Stimulated activated CD8-positive, alpha-beta memory T cell treated with anti-CD3 and anti-CD28 coated beads, Interleukin-7, amount 100 ng/mL, for 1 hour (primary cell): ENCODE measurements at places on chromosomes 5 and 9.

DNA sequence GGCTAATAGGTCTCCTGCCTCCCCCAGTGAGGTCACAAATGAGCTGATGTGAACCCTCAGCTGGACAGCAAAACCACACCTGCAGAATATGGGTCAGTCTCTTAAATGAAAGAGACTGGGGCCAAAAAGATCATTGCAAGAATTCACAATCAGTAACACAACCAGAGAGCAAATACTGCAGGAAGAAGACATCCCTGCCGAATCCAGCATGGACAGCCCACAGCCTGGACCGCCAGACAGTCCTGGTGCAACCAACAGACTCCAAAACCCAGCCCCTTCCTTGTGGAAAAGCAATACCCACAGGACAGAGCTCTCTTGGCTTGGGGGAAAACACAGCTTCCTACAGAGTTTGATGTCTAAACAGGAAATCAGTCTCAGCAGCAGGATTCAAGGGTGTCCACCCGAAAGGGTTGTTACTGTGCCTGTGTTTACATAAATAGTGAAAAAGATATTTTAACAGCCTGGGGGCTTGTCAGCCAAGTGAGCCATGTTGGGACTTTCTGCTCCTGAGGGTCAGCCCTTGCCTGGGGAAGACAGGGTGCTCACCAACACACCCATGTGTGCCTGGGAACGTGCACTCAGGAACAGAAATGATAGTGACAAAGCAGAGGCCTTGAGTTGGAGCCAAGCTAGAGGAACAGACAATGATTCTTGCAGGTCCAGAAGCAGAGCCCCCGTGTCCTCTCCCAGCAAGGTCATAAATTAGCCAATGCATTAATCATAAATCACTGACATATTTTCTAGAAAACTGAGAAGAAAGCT is 106.2 kb downstream of the SEMA5A start:
- DNase-seq: no peak

- DNase-seq: no peak
Observed at GRCh38 chr5:139451878-139452660, 10.5 kb downstream of the ECSCR start.

- DNase-seq: no peak
Observed at GRCh38 chr5:170513856-170514525, 10.2 kb downstream of the KCNIP1 start.

DNA sequence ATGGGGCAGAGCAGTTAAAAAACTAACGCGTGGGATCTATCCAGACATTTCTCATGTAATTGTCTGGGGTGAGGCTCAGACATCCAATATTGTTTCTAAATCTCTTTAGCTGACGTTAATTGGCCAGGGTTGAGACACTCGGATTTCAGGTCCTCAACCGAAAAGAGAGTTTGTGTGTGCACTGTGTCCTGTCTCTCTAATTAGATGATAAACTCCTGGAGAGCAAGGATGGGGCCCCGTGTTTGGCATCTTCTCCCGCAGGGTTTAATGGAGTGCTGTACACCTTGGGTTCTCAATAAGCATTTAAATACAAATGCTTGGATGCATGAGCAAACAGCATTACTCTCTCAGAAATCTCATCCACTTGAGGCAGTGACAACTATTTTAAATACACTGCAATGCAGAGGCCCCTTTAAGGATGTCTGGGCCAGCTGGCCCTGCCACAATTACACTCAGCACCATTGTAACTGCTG is 139.6 kb downstream of the MTX3 start:
- DNase-seq: no peak

DNA sequence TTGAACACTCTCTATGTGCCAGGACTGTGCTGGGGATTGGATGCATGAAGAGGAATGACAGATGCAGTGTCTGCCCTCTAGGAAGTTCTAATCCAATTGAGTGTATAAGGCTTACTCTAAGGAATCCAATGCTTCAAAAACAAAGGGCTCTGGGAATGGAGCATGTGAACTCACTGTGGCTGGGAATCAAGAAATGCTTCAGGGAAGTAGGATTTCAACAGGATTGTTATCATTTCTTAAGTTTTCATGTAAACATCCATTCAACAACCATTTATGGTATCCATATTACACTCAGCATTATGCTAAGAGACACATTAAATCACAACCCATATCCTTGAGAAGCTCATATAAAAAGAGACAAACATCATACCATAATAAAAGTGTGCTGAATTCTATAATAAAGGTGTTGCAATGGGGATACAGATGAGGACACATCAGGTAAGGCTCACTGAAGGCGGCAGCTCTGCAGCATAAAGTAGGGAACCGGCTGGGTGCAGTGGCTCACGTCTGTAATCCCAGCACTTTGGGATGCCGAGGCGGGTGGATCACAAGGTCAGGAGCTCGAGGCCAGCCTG is 11.3 kb downstream of the SIL1 start:
- DNase-seq: no peak

DNA sequence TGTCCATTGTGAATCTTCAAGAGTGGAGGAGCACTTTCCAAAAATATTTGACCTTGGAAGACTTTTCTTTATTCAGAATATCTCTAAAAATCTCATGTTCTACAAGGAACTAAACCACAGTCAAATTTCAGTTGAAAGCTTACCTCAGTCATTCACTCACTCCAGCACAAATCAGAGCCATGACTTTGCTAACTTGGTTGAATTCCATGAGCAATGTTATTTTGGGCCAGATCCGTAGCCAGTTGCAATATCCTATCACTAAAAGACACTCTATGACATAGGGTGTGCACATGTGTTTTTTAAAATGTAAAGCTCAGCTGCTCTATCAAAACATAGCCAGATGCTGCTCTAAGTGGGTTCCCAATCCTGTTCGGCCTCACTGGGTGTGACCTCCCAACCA is 156.1 kb upstream of the ANKRD55 start:
- DNase-seq: no peak

DNA sequence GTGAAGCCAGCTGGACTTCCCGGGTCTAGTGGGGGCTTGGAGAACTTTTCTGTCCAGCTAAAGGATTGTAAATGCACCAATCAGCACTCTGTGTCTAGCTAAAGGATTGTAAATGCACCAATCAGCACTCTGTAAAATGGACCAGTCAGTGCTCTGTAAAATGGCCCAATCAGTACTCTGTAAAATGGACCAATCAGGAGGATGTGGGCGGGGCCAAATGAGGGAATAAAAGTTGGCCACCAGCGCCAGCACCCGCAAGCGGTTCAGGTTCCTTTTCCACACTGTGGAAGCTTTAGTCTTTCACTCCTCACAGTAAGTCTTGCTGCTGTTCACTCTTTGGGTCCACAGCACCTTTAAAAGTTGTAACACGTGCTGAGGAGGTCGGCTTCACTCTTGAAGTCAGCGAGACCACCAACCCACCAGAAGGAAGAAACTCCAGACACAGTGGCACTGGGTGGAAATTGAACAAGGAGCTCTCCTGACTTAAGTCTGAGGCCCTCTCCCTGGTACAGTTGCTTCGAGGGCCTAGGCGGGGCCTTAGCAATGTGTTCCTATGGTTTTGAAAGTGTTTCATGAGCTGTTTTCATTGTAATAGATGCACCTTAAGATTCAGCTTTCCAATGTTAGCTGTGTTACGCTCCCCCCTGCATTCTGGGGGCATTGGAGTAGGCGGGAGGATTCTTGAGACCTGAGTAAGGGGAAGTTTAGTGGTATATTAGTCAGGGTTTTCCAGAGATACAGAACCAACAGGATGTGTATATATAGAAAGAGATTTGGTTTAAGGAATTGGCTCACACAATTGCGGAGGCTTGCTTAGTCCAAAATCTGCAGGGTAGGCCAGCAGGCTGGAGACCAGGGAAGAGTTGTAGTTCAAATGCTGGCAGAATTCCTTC is 21.5 kb upstream of the MYO10 start:
- no peak for DNase-seq

GRCh38 chr9:136207616-136208015 is 2.7 kb upstream of the LHX3 start:
- DNase-seq: no peak

- DNase-seq: no peak
Observed at GRCh38 chr9:94925751-94926430, 199.4 kb downstream of the AOPEP start.

GRCh38 chr5:72301557-72301956 is 18.5 kb downstream of the MRPS27 start:
- no peak for DNase-seq

DNA sequence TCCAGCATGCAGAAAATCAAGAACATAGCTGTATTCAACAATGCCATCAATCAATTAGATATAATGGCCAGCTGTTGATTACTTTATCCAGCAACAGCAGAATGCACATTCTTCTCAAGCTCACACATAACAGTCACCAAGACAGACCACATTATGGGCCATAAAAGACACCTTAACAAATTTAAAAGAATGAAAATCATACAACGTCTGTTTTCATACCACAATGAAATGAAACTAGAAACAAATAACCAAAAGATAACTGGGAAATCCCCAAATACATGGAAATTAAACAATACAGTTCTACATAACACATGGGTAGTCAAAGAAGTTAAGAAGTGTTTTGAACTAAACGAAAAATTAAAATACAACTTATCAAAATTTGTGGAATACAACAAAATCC is 130.9 kb upstream of the GNA14 start:
- DNase-seq: no peak

DNA sequence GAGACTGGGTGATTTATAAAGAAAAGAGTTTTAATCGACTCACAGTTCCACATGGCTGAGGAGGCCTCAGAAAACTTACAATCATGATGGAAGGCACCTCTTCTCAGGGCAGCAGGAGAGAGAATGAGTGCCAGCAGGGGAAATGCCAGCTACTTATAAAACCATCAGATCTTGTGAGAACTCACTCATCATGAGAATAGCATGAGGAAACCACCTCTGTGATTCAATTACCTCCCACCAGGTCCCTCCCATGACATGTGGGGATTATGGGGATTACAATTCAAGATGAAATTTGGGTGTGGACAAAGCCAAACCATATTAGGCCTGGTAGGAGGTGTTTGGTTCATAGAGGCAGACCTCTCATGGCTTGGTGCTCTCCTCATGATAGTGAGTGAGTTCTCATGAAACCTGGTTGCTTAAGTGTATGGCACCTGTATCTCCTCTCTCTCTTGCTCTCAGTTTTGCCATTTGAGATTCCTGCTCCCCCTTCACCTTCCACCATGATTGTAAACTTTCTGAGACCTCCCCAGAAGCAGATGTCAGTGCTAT is 39.8 kb downstream of the GAPT start:
- no peak for DNase-seq

- DNase-seq: no peak
Observed at GRCh38 chr9:134293611-134294152, 32.6 kb upstream of the RXRA start.

DNA sequence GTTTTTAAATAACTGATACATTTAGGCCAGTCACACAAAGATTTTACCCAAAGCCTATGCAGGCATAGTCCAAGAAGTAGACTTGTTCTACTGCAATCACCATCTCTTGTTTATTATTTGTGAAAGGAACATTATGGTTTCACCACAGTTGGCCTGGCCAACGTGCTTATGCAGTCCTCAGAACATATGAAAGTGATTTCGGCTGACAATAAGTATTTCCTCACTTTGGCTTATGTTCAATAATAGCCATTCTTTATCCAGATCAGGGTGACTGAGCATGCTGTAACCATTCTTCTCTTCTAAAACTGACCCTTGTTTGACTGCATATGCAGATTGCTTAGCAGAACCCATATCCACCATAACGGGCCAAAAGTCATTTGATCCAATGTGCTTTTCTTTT is 76.6 kb upstream of the CCDC152 start:
- DNase-seq: no peak

GRCh38 chr9:114001410-114001685 is 76.8 kb downstream of the AMBP start:
- DNase-seq: no peak

DNA sequence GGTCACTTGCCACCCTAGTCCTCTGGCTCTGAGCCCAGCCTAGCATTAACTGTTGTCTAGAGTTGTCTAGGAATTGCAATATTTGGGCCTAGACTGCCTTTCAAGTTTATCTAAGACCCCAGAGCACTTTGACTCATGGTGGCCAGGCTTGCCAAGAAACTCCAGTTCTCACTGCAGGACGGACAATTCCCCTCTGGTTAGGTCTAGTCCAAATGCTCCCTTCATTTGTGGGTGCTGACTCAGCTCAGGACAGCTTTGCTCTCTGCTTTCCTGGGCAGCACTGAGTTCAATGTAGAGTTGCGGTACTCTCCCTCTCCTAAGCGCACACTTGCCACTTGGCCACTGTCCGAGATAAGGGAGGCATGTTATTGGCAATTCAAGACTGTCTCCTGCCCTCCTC is 619.4 kb downstream of the TLE1 start:
- DNase-seq: no peak

DNA sequence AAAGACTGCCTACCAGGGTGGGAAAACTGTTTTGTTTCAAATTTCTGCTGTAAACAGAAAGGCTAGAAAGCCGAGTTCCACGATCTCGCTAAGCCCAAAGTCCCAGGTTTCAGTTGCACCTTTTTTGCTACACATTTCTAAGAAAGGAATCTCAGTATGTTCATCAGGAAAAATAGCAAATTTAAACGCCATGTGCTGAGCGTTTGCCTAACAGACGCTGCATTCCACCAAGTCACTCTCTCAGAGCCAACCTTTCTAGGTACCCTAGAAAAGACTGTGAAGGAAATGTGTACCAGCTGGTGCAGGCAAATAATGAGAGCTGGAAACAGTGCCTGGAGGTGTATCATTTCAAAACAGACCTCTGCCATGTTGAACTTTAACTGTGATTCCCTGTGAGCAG is 71.8 kb downstream of the FRMD3 start:
- DNase-seq: no peak

GRCh38 chr5:73196201-73196600 is 23.2 kb downstream of the TMEM174 start:
- DNase-seq: no peak
